Hematopoietic multipotent progenitor cell treated with erythropoietin and hydrocortisone succinate and interleukin-3 and kit ligand, for 17 days (in vitro differentiated cells): ENCODE measurements at places on chromosomes 7 and 10.

GRCh38 chr7:44150966-44151941, 10.1 kb upstream of the MYL7 start:
- DNase-seq, result no peak

- DNase-seq, result peak; percentile 70
Observed at GRCh38 chr10:17737027-17737965, 14.7 kb upstream of the TMEM236 start.

- no peak for DNase-seq
Observed at GRCh38 chr7:150515248-150516147, 826 bp downstream of the GIMAP7 start.

DNA sequence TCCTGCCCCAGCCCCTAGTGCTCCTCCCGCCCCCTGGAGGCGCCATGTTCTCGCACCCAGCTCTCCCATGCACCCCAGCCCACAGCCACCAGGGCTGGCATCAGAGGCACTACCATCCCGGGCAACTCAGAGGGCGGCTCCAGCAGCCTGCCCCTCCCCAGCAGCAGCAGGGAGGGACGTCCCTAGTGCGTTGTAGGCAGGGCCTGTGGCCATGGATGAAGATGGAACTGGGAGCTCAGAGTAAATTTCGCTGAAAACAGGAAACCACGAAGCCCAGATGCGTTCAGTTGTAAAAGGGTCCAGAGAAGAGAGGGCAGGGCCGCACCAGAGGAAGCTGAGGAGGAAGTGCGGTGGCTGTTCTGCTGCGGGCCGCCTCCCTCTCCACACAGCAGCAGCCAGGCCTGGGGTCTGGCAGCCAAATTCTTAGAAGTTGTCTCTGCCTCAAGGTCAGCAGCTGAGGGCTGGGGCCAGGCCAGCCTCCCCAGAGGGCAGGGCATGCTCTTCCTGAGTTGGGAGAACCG, 24.6 kb downstream of the VSIR start:
- peak; percentile 77 for DNase-seq

- DNase-seq, result no peak
Observed at GRCh38 chr7:140604760-140605159, 35.9 kb downstream of the DENND2A start.

DNA sequence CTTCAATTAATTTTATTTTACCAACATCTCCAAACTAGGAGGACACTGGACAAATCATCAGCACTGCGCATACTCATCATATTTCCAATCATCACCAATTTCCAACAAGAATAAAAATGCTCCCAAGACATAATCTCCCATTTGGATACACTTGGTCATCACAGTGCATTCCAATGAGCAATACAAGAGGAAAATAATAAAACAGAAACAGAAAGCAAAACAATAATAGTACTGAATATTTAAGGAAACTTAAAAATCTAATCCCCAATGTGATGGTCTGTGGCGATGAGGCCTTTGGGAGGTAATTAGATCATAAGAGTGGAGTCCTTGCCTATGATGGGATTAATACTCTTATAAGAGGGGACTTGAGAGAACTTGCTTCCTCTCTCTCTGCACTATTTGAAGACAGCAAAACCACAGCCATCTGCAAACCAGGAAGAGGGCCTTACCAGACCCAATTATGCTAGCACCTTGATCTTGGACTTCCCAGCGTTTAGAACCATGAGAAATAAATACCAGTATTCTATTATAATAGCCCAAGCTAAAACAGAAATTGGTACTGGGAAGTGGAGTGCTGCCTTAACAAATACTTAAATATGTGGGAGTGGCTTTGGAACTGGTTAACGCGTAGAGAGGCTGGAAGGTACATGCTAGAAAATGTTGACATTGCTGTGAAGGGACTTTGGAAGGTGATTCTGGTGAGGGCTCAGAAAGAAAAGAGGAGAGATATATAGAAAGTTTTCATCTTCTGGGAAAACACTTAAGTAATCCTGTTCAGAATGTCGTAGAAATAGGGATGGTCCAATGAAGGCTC, 91.5 kb downstream of the JAZF1 start:
- DNase-seq, result no peak

GRCh38 chr7:100066953-100067352, 14.6 kb downstream of the ZNF3 start:
- no peak for DNase-seq

DNA sequence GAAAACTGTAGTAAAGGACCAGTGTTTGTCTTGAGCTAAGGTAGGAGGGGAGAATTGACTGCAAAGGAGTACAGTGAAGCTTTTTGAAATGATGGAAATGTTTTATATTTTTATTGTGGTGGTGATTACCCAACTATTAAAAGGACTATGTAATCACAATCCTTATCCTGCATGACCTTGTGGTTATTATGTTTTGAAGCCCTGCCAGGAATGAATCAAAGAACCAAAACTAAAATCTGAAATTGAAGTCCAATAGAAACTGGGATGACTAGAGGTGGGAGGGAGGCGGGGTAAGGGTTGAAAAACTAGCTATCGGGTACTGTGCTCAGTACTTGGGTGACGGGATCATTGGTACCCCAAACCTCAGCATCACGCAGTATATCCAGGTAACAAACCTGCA, 8.2 kb downstream of the CCDC7 start:
- DNase-seq, result no peak
